ENCODE measurements at places on chromosomes 4 and X. TPM values are rescaled to one million over a fixed set of nuclear protein-coding genes. Genes with fewer than 3 reads are reported as not detected.

SLIT2 gene
- 35.9 TPM for total RNA-seq

DNA sequence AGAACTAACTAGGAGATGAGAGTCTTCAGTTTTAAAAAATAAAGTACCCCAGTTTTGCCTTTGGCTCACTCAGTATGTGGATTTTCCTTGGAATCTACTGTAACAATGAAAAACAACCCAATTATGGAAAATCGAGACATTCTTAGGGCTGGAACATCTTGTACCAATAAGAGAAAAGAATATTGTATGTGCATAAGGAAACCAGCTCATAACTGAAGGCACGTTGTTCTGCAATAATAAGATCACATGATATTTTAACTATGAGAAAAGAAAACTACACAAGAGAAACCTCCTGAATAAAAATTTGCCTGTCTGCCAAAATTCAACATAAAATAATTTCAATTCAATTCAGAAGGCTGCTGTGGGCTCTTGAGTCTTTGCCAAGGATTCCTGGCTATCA is 261.8 kb upstream of the EDNRA start:
- DNase-seq, result no peak

DNA sequence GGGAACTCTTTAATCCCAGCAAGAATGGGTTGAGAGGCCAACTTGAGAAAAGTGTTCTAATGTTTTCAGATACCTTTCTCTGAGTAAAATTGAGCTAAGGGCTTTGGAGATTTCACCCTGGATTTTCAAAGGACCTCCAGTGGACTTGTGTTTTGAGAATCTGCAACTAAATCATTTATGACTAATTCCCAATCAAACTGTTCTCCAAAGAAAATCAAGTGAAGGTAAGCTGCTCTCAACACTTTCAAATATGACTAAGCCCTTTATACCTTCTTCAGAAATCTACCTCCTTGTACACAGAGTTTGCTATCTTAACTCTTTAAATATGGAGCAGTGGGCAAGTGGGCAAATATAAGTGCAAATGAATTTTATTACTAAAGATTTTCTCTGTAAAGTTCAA is 392.9 kb downstream of the PDGFC start:
- DNase-seq, result no peak

DNA sequence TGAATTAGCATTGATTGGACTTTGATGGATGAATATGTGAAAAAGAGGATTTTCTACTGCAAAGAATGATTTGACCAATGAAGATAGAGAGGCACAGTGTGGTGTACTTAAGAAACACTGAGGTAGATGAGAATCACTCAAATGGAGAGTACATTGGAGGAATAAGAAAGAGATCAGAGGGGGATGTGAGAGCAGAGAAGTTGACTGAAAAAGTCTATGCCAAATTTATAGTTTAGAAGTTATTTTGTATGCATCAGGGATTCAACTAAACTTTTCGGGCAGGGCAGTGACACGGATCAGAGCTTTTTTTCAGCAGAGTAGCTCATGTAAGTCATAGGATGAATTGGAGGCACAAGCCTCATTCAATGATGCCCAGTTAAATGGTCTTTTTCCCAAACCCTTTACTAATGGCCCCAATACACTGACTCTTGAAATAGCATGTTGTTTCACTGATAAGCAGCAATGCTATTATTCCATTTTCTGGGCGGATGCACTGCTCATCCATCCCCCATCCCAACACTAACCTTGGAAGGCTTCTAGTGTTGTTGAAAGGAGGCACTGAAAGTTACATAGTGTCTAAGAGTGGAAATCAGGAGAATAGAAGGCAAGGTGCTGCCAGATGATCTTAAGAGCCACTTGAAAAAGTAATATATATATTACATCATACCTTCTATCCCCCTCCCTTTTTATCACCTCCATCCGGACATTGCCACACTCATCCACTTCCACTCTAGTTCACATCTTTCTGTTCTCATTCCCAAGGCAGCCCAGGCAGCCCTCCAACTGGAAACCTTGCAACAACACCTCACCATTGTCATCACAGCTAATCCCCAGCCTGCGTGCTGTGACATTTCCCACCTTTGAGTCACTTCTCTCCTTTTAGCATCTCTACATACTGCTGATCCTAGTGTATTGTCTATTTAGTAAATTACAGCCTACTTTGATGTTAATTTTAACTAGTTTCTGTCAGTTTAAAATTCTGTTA is 46.1 kb downstream of the ARHGAP24 start:
- no peak for DNase-seq

- no peak for DNase-seq
These were observed 65.3 kb downstream of the RHOH start for GRCh38 chr4:40262077-40262528.

DNA sequence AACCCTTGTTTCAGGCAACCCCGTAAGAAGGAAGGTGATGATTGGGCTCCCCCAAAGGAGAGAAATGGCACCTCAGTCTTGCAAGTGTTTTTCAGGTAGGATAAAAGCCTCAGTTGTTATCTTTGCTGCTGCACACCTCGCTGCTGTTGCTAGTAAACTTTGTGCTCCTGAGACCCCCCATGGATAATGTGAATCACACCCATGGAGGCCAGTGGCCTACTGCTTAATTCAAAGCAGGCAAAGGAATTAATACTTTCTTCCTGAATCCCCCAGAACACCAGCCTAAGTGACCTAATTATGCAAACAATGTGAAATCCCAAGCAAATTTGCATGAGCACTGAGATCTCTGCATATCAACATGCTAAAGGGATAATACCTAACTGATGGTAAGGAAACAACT is 337.5 kb downstream of the GRIA2 start:
- no peak for DNase-seq

- DNase-seq, result no peak
These were observed 38.0 kb downstream of the GK2 start for GRCh38 chr4:79370026-79370425.

DNA sequence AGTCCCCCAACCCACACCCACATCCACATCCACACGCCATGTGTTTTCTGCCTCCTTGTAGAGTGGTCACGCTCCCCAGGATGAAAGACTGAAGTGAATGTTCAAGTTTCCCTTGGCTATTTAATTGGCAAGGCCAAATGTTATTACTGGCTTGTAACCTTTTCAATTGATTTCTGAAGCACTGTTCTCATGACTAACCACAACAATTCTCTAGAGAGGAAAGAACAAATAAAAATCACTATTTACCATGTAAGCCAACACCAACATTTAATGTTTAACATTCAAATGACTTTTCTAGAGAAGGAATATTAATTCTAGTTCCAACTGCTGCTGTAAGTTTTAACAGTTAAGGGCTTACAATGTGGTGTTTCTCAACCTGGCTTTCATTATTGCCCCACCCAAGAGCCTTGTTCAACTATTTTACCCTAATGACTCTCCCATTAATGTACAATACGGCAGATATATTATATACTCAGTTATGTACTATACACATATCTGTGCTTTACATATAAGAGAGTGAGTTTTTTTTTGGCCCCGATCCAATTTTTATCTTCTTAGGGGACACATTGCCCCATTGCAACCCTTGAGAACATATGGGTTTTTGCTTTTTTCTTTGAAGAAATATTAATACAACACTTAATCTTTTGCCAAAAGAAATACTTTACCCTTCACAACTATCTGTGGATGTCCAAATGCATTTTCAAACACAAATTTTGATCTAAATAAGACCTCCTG is 46.5 kb downstream of the RELL1 start:
- no peak for DNase-seq

- peak; percentile 71 for DNase-seq
These were observed 40.7 kb downstream of the FANCB start for GRCh38 chrX:14832151-14832550.

MAGEB16 gene
- not detected for total RNA-seq

DNA sequence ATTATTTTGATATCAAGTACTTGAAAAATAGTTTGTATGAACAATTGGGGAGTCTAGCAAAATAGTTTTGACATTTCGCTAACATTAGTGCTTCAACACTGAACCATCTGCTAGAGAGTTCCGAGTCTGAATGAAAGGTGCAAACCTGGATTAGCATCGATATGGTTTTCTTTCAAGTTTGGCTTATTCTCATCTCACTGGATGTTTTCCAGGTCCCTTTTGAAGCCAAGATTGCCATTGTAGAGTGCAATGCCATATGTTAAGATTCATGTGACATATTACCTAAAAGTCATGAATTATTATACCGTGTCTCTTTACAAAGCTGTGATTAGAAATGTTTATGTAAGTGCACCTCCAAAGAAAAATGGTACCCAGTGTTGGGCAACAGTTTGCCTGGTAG is 36.8 kb upstream of the NAA11 start:
- DNase-seq, result no peak

GLRA3 gene
- total RNA-seq, result not detected

DNA sequence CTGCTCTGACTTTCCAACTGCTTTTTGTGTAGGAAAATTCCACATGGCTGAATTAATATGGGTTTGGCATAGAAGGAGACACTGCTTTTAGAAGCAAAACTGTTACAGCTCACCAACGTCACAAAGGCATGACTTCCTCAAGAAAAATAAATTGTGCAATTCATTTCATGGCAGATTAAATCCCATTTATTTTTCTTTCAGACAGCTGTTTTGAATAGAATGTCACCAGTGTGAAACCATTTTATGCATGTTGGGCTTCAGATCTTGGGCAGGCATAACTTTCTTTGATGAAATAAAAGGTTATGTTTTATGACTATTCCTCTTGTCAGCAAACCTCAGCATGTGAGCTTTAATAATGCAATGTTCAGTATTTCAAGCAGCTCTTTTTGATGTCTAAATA is 542.8 kb downstream of the GALNTL6 start:
- DNase-seq, result no peak

DNA sequence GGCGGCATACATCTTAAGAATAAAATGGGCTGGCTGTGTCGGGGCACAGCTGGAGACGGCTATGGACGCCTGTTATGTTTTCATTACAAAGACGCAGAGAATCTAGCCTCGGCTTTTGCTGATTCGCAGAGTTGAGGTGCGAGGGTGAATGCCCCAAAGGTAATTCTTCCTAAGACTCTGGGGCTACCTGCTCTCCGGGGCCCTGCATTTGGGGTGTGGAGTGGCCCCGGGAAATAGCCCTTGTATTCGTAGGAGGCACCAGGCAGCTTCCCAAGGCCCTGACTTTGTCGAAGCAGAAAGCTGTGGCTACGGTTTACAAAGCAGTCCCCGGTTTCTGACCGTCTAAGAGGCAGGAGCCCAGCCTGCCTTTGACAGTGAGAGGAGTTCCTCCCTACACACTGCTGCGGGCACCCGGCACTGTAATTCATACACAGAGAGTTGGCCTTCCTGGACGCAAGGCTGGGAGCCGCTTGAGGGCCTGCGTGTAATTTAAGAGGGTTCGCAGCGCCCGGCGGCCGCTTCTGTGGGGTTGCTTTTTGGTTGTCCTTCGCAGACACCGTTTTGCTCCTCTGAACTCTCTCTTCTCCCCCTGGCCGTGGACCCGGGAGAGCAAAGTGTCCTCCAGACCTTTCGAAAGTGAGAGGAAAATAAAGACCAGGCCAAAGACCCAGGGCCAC is 1.9 kb downstream of the SHOX start:
- peak; percentile 71 for DNase-seq

NSUN7 gene
- 0.29 TPM for total RNA-seq

ZAR1 gene
- total RNA-seq, result not detected

DNA sequence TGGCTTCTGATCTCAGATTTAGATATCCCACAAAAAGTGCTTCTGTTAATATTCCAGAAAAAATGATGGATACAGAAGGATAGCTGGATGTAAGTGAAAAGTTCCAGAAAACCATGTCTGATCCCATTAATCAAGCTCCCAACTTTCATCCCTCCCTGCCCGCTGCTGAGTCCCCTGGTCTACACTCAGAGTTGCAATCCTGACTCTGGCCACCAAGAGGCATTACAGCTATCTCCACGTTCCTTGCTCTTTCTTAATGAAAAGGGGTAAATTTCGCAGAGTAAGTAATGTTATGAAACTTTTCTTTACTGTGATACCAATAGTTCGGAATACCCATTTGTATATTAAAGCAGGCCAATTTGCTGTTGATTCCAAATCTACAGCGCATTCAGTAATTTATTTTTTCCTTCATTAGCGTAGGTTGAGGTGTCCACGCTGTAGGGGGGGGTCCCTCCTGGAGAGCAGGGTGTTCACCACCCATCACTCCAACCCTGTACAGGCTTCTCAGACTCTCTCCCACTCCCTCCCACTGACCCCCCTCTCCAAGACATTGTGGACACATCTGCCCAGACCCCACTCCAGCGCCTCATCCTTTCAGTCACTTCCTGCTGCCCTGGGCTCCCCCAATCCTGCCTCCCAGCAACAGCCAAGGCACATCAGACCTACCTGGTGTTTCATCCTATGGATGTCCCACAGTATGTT is 55.1 kb downstream of the RAB40A start:
- DNase-seq, result no peak

DAPP1 gene
- total RNA-seq, result not detected

EMCN gene
- not detected for total RNA-seq

CNGA1 gene
- total RNA-seq, result not detected

DNA sequence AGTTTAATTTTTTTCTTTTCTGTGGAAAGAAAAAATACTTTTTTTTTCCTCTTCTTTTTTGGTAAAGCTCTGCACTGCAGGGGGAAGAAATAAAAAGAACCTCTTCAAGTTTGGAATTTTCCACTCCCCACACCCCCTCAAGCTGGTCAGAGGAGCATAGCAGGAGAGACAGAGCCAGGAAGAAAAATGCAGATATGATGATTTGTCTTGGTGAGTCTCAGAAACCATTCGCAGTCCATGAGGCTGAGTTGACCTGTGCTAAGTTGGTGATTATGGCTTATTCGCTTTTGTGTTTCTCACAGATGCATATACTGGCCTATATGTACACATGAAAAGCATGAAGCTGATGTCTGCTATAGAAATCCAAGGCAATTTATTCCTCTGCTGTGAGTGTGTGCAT is 205.9 kb downstream of the LDB2 start:
- DNase-seq, result no peak

DNA sequence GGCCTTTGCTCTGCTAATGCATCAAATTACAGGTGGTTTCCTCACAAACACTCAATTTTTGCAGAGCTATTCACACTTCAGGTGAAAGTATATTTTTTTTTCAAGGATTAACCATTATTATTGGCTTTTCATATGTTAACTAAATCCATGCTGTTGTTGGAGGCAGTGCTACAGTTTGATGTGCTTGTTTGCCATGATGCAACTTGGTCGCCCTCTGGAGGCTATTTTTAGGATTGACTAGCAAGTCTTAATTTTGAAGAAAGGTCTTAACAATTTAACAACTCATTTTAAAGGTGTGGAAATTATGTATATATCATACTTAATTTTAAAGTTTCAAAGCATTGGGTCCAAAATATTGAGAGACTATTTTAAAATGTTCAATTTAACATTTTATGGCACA is 168.8 kb upstream of the FAM47A start:
- peak; percentile 41 for DNase-seq

GRCh38 chr4:88821522-88821921 is 123.9 kb upstream of the NAP1L5 start:
- DNase-seq, result no peak

PAK3 gene
- 1.4 TPM for total RNA-seq

DNA sequence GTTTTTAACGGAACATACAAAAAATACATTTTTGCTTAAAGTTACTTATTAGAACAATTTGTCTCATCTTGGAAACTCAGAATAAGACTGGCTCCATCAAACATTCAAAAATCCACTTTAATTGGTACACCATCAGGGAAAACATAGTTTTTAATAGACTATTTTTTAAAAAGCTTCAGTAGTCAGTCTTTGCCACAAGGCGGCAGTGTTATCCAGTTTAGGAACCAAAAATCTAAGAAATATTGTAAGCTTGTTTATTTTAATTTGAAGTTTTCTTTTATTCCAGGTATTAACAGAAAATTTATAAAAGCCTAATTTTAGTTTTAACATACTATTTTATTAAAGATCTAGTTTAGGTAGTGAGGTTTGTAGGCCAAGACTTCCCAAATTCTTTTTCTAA is 107.7 kb downstream of the APOOL start:
- peak; percentile 52 for DNase-seq

UTP3 gene
- 14.5 TPM for total RNA-seq

TRAM1L1 gene
- total RNA-seq, result 4.3 TPM
